ENCODE measurements at places on chromosomes 6 and 20. TPM values are rescaled to one million over a fixed set of nuclear protein-coding genes. Genes with fewer than 3 reads are reported as not detected.

PRR3 gene
- 13.7 TPM for total RNA-seq

RBM24 gene
- 27.6 TPM for total RNA-seq

GTSF1L gene
- total RNA-seq: not detected

ZNF318 gene
- total RNA-seq: 17.6 TPM

ELOVL4 gene
- total RNA-seq: 17.2 TPM

SGK2 gene
- 2.8 TPM for total RNA-seq

TNF gene
- total RNA-seq: 0.19 TPM

VNN1 gene
- total RNA-seq: not detected

- no peaks in the 10 kb centered on the region for H3K27me3 ChIP-seq
- no peak overlapping the region for H3K27ac ChIP-seq
- no peaks in the 10 kb centered on the region for H3K36me3 ChIP-seq
- no peaks in the 10 kb centered on the region for H3K4me1 ChIP-seq
Measured at GRCh38 chr6:22892452-22892851, 323.1 kb downstream of the HDGFL1 start.

- no peak for DNase-seq
- peaks cover 9% of the 10 kb centered on the region for H3K4me1 ChIP-seq
- H3K27me3 ChIP-seq: no peaks in the 10 kb centered on the region
Measured at GRCh38 chr6:118746825-118747174, 95.4 kb upstream of the CEP85L start.

GRCh38 chr6:16747232-16748024, 13.8 kb downstream of the ATXN1 start:
- no peak overlapping the region for H3K4me3 ChIP-seq
- no peaks in the 10 kb centered on the region for H3K36me3 ChIP-seq
- no peak overlapping the region for H3K27ac ChIP-seq
- no peak for DNase-seq
- H3K27me3 ChIP-seq: no peaks in the 10 kb centered on the region

DNA sequence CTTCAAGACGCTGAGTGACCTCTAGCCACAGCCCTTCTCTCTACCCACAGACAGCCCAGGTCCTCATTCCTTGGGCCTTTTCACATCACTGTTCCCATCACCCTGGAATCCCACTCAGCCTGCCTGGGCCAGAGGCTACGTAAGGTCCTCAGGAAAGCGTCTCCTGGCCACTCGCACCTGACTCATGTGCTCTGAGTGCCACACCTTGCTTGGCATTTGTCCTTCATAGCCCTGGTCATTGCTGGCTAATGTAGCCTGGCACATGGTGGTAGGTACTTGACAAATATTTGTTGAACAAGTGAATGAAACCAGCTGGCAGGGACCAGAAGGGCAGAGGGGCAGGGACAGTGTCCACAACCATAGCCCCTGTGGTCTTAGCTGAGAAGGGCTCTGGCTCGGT, 50.6 kb upstream of the FANCE start:
- no peaks in the 10 kb centered on the region for H3K27me3 ChIP-seq
- H3K36me3 ChIP-seq: no peaks in the 10 kb centered on the region
- no peaks in the 10 kb centered on the region for H3K4me1 ChIP-seq
- DNase-seq: no peak

DNA sequence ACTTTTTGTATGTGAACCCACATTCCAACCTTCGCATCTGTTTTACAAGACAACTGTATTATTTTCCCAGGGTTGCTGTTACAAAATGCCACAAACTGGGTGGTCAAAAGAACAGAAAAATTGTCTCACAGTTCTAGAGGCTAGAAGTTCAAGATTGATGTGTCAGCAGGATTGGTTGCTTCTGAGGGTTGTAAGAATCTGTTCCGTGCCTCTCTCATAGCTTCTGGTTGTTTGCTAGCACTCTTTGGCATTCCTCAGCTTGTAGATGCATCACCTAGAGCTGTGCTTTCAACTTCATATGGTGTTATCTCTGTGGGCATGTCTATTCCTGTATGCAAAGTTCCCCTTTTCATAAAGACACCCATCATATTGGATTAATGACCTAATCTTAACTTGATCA, 1067.2 kb downstream of the EPHA7 start:
- H3K36me3 ChIP-seq: no peaks in the 10 kb centered on the region
- no peak for DNase-seq
- H3K4me1 ChIP-seq: no peaks in the 10 kb centered on the region
- no peaks in the 10 kb centered on the region for H3K27me3 ChIP-seq
- H3K27ac ChIP-seq: no peak overlapping the region

GRCh38 chr6:122553697-122554096, 56.5 kb upstream of the PKIB start:
- H3K4me3 ChIP-seq: no peak overlapping the region
- no peak overlapping the region for H3K27ac ChIP-seq
- H3K4me1 ChIP-seq: peaks cover 6% of the 10 kb centered on the region
- H3K36me3 ChIP-seq: peaks cover 3% of the 10 kb centered on the region
- no peak for DNase-seq

GRCh38 chr6:141963543-141964295, 169.0 kb upstream of the GJE1 start:
- no peaks in the 10 kb centered on the region for H3K27me3 ChIP-seq
- no peak for DNase-seq
- H3K4me3 ChIP-seq: no peak overlapping the region
- peaks cover 10% of the 10 kb centered on the region for H3K4me1 ChIP-seq

GRCh38 chr6:41576667-41577066, 30.5 kb downstream of the FOXP4 start:
- no peak overlapping the region for H3K4me3 ChIP-seq
- H3K4me1 ChIP-seq: peaks cover 83% of the 10 kb centered on the region
- no peak overlapping the region for H3K27ac ChIP-seq
- no peak for DNase-seq
- no peaks in the 10 kb centered on the region for H3K27me3 ChIP-seq
